ENCODE measurements at places on chromosomes 2 and 18.

DNA sequence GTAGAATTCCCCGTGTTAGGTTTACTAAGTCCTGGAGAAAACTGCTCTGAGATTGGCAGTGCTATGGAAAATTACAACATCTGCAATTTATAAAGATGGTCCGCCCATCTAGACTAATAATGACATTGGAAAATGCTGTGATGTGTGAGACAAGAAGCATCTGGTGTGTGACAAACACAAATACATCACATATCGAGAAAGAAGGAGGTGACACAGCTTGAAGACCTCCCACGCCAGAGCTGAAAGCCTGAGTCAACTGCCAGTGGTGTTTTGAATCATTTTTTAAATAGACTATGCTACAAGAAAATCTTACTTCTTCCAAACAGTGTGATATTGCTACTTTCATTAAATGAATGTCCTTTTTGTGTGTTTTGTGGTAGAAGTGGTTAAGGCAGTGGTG, 8.6 kb upstream of the ANO7 start:
- DNase-seq: peak; percentile 53

DNA sequence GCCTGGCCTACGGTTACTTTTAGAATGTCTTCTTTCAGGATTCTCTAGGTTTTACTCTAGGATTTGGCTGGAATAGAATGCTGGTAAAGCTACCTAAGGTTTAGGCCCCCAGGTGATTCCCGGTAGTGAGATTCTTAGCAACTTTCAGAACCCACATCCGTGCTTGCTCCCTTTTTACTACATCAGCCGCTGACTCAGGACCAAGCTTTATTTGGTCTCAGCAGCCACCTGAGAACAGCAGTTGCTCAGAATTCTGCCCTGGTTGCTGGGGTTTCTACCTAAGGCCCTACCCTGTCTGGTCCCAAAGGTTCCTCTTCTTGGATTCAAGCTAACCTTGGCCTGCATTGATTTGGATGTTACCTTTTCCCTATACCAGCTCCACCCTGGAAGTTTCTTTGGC, 36.1 kb upstream of the NDUFV2 start:
- DNase-seq: no peak

DNA sequence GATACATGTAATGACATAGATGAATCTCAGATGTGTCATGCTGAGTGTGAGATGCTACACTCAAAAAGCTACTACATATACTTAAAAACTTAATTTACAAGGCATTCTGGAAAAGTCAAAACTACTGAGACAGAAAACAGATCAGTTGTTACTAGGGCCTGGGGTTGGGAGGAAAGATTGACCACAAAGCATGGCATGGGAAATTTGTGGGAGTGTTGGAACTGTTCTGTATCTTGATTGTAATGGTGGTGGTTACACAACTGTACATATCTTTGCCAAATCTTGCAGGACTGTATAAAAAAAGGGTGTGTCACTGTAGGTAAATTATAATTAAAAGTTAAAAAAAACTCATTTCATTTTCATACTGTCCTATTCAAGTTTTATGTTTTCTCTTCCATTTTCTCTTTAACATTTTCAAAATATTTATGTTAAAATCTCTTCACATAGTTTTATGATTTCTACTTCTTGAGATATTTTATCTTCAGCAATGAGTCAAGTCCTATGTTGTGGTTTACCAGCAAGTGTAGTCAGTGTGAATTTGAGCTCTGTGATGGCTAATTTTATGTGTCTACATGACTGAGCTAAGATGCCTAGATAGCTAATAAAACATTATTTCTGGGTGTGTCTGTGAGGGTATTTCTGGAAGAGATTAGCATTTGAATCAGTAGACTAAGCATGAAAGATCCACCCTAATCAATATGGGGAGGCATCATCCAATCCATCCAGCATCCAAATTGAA, 58.6 kb upstream of the VRK2 start:
- DNase-seq: no peak

DNA sequence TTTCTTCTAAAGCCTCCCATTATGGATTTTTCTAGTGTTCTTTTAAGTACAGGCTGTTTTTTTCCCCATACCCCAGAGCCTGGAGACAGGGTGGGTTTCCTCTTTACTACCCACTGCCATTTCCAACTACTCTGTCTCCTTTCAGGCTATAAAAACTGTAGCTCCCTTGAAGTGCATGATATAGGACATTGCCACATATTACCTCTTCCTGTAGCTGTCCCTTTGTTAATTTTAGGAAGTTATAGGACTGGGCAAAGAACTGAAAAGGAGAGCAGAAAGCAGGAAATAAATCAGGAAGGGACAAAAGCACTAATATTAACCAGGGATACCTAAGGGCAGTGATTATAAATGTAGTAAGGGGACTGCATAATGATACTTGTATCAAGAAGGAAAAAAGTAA, 54.1 kb downstream of the VIL1 start:
- DNase-seq: no peak

DNA sequence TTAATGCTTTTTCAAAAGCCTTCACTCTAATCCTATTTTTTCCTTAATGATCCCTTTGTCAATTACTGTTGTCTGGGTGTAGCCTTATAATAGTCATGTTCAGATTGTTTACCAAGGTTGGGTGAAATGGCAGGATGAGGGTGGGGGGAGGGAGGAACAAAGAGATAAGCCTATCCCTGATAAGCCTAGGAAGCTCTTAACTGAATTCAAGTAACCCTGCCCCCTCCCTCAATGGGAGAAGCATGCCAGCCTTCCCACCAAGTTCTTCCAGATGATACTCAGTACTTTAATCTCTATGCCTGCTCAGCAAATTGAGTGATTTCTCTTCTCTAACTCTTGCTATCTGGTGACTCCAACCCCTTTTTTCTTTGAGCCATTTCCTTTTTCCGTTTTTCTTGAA, 180.3 kb upstream of the ETAA1 start:
- DNase-seq: no peak

DNA sequence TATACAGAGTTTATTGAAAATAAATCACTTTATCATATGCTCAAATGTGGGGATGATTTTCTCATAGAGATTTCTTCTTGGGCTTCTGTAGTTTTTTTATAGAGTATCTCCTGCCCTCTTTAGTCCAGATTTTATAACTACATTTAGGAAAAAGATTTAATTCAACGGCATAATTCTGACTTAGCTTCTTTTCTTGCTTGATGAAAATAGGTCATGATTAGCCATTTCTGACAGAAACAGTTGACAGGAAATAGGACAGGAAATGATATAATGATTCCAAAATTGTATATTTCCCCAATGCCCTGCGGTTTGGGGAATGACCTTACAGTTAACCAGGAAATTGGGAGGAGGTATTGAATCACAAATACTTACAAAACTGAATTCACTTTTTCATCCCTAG, 1531.9 kb upstream of the ACVR2A start:
- DNase-seq: no peak

GRCh38 chr2:197211881-197212342, 98.7 kb downstream of the ANKRD44 start:
- no peak for DNase-seq

DNA sequence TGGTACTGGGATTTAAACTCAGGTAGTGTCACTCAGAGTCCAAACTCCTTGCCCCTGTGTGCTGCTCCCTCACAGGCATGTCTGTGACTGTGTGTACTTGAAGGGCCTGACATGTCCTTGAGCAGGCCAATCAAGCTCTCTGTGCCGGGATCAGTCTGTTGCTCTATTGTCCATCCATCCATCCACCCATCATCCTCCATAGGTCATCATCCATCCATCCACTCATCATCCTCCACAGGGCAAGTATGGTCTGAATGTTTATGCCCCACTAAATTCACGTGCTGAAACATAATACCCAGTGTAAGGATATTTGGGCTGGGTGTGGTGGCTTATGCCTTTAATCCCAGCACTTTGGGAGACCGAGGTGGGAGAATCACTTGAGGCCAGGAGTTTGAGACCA, 24.5 kb upstream of the NEB start:
- DNase-seq: no peak
